ENCODE measurements at places on chromosomes 1 and 21. TPM values are rescaled to one million over a fixed set of nuclear protein-coding genes. Genes with fewer than 3 reads are reported as not detected.

The NBPF6 gene
- total RNA-seq, result not detected

The HNRNPCL2 gene
- total RNA-seq, result not detected

The ADARB1 gene
- total RNA-seq, result 18.4 TPM

The SAMD11 gene
- total RNA-seq, result 9.5 TPM

The SMG5 gene
- total RNA-seq, result 81.4 TPM

The CDC42BPA gene
- total RNA-seq, result 31.2 TPM

The RPTN gene
- 0.09 TPM for total RNA-seq

The GBP2 gene
- 4.6 TPM for total RNA-seq

The CXADR gene
- 30.6 TPM for total RNA-seq

The PLA2G2F gene
- not detected for total RNA-seq

The LRRIQ3 gene
- 0.52 TPM for total RNA-seq

DNA sequence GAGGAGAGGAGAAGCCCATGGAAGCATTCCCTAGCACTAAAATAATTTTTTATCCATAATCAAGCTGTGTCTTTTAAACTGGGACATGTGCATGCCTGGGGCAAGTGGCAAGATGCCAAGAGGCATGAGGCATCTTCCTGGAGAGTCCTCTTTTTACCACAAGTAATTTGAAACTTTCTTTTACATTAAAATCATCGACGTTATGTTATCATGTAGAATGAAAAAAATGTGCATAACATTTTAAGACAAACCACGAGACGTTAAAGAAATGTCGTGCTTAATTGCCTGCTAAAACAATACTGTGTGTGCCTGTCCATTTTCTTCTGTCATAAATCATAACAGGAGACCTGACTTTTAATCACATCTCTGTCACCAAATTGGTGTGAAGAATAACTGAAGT lies 1.5 kb downstream of the STYXL2 start:
- DNase-seq, result peak; percentile 68

DNA sequence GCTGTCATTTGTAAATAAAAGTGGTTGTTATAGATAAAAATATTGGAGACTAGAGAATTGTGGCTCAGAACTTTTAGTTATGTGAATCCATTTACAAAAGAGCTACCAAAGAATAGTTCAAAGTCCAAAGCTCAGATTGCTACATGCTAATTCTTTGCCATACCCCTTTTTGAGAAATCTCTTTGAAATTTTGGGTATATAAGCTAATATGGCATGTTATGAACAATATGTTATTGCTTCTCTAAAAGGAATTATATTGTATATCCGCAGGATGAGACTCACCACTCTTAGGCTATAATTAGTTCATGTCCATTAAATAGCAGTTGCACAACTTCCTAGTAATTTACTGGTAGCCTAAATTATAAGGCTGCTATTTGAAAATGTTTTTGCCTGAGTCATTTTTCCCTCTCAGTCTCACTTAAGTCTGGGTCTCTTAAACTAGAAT lies 178.0 kb downstream of the ZNF281 start:
- peak; percentile 76 for DNase-seq

DNA sequence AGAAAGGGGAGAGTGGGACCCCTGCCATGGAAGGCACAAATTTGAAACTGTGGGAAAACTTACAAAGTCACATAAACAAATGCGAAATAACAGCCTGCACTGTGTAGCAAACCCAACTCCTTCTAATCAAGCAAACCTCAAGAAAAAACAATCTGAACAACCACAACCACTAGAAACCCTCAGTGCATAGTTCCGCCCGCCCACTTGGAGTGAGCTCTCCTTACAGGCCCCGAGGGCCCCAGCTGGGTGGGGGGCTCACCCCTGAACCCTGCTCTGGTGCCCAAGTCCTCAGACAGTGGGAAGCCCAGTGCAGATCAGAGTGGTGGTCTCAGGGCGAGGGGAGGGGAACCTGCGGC lies 931 bp upstream of the MXRA8 start:
- DNase-seq, result peak; percentile 85

- peak; percentile 60 for DNase-seq
Observed at GRCh38 chr1:186887203-186887602, 58.5 kb downstream of the PLA2G4A start.

DNA sequence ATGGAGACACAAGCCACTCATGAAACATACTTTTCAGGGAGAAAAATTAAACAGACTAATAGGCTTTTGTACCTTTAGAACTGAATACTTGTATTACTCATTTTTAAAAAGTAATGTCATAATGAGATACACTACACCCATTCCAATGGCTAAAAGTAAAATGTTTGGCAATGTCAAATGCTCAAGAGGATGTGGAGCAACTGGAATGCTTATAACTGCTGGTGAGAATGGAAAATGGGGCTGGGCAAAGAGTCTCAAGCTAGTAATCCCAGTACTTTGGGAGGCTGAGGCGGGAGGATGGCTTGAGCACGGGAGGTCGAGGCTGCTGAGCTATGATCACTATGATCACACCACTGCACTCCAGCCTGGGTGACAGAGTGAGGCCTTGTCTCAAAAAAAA lies 86.3 kb downstream of the NKAIN1 start:
- DNase-seq, result no peak

DNA sequence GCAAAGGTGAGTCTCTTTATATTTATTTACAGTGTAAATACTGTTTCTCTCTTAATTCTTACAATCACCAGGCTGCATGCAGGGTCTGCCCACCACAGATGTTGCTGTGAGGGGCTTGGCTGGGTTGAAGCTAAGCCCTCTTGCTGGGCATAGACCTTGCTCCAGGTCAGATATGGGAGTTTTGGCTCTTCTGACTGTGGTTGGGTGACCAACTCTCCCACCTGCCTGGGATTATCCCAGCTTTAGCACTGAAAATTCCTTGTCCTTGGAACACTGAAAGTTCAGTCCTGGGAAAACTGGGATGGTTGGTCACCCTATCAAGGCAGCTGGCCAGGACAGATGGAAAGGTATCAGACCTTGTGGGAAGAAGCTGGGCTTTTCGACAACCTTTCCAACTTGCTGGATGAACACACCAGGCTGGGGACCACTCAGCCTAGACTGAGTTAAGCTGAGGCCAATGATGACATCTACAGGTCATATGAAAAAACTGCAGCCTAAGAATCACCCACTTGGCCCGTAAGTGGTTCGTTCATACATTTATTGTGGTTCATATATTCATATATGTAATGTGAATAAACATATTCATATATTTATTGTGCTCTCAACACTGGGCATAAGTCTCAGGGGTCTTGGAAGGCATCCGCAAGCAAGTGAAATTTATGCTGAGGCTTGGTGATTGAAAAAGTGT lies 26.6 kb upstream of the HPDL start:
- DNase-seq, result peak; percentile 49

DNA sequence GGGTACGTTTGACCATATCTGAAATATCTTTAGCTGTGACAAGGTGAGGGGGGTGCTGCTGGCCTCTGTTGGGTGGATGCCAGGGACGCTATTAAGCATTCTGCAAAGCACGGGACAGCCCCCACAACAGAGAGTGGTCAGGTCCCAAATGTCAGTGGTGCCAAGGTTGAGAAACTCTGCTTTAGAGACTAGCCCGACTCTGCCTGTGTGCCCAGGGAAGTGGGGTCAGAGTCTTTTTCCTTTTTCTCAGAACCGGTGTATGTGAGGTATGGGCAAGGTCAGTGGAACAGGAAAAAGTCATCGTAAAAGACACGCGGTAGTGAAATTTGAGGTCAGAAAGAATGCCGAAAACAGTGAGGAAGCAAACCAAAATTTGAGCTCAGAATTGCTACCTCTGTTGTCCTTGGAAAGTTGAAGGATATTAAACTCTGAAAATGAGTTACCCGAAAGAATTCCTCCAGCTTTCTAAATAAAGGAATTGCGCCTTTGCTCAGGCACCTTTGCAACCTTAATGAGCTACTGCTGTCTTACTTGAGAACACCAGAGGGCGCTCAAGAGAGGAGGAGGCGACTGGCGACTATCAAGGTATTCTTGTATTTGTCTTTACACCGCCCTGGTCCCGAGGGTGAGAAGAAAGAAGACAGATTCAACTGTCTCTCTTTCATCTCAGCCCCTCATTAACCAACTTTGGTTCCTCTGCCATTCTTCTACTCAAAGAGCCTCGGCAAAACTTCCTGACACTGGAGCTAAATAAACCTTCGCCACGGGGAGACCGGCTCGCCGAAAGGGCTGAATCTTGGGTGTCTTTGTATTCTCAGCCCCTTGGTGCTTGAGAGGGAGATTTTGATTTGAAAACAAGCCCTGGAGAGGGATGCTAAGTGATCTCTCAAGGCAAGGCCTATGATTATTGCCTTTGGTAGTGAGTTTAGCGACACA lies 85.4 kb upstream of the OLIG2 start:
- DNase-seq, result peak; percentile 10

DNA sequence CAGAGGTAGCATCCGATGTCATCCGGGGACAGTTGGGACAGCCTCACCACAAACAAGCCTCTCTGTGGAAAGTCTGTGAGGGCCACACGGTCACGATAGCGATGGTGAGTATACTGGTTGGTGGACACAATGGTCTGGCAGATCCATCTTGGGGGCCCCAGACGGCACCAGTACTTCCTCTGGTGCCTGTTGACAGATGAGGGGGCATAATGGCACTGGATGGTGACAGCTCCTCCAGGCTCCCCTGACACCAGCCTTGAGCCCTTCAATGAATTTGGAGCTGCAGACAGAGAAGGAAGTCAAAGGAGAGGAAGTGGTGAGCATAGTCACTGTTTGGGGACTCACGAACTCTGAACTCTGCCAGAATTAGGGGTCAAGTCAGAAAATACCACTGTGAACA lies 8.0 kb downstream of the FCAMR start:
- DNase-seq, result no peak

GRCh38 chr21:39105341-39105765 lies 77.9 kb downstream of the PSMG1 start:
- no peak for DNase-seq

DNA sequence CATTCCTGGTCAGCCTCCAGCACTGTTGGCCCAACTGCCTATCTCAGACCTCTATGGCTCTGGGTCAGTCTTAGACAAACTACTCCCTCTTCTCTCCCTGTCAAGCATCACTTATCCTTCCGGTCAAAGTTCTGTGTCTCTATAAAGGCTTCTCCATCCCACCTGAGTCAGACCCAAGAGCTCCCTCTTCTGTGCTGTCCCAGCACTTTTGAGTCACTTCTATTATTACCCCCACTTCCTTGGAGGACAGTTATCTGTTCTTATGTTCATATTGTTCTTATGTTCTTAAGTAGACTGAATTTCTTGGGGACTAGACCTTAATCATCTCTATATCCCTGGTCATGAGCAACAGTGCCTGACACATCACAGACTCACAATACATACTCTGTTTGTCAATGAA lies 29.2 kb upstream of the IL10 start:
- DNase-seq, result no peak

DNA sequence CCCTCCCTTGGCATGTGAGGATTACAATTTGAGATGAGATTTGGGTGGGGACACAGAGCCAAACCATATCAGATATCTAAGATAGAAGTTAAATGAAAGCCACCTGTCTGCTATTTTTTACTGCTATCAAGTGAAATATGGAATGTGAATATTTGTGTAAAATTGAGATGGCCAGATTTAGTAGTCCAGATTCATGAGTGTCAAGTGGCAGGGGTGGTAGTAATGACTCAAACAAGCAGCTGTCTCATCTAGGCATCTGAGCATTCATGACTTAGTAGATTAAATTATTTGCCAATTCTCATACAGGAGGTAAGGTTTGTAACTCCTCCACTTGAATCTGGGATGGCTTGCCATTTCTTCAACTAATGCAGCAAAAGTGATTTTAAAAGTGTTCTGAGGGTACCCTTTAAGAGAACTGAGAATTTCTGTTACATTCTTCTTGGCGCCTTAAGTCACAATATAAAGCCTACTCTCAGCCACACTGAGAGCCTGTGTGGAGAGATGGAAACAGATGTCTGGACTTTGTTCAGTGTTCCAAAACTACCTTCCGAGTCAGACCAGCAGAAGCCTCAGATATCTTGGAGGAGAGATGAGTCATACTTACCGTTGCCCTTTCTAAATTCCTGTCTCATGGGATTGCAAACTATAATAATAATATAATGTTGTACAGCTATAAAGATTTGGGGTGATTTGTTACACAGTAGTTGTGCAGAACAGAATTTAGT lies 1065.6 kb upstream of the TMPRSS15 start:
- no peak for DNase-seq

DNA sequence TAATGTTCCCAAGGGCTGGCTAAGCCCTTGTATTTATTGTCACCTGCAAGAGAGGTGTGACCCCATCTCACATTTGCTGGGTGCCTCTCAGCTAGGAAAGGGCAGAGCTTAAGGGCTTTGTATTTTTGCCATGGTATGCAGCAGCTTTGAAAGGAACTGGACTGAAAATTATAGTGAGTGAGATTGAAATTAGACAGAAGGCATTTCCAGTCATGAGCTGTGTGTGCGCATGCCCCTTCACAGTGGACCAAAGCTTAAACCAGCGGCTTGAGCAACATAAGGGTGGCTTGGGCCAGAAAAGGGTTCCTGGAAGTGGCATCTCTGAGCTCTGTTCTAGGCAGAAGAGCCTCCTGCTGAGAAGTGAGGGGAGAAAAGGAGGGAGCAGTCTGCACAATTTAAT lies 19.8 kb downstream of the MYOG start:
- no peak for DNase-seq

- no peak for DNase-seq
Observed at GRCh38 chr1:64995316-64995715, 29.0 kb upstream of the JAK1 start.

DNA sequence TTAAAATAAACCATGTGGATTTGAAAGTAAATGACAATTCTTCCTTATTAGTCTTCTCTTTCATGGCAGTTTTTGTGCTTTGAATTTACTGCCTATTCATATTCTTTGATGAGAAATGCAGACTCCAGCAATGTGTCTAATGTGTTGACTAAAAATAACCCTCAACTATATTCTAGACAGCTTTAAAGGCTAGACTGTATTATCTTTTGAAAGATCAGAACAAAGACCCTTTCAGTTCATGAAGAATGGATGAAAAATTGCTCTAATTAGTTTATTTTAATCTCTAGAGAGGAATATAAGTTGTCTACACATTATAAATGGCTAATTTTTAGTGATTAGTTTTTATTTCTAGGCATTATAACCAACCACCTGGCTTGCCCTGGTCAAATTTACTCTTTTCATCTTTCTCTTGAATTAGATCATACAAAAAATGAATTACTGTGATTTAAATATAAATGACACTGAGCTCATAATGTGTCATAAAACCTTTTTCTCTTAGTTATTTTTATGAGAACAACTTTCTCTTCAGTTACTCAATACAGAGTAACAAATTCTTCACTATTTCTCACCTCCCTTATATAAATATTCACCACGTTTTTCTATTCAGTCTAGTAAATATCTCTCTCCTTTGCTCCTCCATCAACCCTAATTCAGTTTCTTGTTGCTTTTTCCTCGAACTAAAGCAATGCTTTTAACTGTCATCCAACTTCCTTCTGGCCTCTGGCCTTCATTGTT lies 428.5 kb upstream of the TMPRSS15 start:
- no peak for DNase-seq

DNA sequence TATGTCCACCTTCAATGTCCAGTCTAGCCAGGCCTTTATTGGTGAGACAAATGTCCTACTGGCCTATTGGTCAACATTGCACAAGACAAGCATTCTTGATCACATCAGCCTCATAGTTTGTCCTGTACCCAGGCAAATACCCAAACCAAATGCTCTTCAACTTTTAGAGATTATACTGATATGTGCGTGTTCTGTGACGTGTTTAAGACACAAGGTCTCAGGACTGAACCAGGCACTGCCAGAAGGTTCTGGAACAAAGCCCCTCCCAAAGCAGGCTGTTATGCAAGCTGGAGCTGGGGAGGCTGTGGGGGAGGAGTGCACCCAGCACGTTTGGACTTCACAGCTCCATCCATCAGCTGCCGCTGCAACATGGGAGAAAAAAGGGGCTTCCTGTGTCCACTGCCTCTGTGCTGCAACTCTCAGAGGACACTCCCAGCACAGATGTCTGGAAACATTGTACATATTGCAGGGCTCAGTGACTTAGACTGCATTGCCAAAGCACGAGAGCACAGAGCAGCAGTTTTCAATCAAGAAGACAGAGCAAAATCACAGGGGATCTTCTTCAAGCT lies 45.9 kb downstream of the NID1 start:
- DNase-seq, result no peak
